ENCODE measurements at places on chromosomes 16 and 17. TPM values are rescaled to one million over a fixed set of nuclear protein-coding genes. Genes with fewer than 3 reads are reported as not detected.

- peak; percentile 72 for DNase-seq
These were observed 7.7 kb downstream of the CCL3L1 start for GRCh38 chr17:36188891-36189306.

DNA sequence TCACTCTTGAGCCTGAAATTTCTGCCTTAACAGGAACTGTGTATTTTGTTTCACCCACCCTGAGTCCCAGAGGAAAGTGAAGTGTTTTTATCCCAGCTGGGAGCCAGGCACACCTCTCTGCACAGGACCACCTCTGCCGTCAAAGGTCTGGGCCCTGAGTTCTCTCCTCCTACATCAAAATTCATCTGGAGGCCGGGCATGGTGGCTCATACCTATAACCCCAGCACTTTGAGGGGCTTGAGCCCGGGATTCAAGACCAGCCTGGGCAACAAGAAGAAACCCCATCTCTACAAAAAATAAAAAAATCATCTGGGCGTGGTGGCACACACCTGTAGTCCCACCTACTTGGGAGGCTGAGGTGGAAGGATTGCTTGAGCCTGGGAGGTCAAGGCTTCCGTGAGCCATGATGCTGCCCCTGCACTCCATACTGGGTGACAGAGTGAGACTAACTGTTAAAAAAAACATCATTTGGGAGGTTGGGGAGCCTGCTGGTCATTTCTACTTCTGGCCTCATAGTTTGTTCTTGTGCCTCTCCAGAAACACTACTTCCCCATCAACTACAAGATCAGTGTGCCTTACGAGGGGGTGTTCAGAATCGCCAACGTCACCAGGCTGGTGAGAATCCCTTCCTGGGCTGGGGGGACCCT lies 9.8 kb downstream of the IL34 start:
- DNase-seq, result no peak

DNA sequence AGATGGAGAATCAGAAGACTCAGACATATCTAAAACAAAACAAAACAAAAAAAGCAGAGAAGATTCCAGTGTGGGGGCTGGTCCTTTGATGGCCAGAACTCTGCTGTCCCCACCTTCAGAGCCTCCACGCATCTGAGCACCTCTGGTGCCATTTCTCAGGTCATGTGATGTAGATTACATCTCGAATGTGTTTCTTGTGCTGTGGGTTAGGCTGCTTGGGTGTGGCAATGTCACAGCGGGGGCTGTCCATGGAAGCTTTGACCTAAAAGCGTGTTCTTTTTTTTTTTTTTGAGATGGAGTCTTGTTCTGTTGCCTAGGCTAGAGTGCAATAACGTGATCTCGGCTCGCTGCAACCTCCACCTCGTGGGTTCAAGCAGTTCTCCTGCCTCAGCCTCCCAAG lies 51.2 kb downstream of the PLD6 start:
- DNase-seq, result no peak

DNA sequence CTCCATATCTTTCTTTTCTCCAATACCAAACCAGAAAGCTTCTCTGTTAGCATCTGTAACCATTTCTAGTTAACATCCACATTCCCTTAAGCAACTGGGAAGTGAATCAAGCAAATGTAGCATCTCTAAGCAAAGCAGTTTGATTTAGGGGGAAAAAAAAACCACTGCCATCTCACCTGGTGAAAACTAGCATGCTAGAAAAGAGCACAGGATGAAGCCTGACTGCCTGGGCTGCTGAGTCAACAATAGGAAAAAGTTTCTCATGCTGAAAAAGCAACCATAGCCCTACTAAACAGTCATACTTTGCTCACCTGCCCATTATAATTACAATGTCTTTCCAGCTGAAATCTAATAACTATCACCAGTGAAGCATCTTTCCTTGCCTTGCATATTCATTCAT lies 139.3 kb downstream of the ANKFN1 start:
- no peak for DNase-seq

DNA sequence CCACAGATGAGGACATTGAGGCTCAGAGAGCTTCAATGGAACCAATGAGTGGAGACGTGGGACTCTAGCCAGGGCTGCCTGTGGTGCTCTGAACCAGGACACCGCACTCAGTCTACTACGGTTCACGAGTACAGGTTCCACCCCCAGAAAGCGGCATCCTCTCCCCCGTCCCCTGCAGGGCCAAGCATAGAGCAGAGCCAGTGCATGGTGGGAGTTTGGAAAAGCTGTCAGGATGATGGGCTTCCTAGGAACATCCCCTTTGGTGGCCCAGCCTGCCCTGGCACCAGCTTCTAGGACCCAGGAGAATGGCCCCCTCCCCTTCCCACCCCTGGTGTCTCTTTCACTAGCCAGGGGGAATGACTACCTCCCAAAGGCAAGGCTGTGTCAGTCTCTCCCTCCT lies 8.4 kb downstream of the ZNF319 start:
- DNase-seq, result no peak

DNA sequence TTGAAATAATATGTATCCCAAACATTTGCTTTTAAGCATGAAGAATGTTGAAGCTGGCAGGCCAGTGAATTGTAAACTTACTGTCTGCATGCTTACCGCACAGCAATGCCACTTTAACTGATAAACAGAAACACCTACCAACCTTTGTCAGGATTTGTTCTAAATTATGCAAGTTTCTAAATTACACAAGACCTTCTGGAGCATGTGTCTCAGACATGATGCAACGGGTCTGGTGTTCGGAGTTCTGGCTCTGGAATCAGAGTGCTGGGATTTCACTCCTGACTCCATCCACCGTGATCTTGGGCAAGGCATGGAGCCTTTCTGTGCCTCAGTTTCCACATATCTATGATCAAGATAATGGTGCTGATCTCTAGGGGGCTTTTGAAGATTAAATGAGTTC lies 111.2 kb downstream of the CCT6B start:
- DNase-seq, result no peak

- DNase-seq, result no peak
These were observed 2.8 kb downstream of the IRX5 start for GRCh38 chr16:54933281-54934011.

DNA sequence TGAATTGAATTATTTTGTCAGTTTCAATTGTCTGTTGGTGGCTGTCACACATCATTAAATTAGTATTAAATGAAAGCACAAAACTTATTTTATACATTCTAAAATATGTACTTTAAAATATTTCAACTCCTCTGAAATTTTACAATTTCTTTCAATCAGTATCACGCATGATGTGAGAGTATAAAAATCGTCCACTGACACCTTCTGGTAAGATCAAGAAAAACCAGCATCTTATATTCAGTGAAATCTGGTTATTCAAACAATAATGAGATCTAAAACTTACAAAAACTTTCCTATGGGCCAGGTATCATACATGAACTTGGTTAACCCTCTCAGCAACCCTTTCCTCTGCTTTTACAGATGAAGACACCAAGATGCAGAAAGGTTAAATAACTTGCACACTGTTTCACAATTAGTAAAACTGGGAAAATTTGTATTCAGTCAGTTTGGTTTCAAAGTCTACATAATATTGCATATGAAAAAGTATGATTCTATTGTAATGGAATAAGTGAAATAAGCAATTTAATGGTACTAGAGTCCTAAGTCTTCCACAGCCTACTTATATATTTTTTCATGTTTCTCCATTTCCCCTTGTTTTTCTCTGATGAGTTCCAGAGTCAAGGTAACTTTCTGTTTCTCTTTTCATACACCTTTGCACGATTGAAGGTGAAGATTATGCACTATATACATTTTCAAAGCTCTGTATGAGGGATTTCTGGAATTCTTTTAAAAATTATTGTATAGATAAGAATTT lies 58.7 kb downstream of the EFCAB5 start:
- no peak for DNase-seq

DNA sequence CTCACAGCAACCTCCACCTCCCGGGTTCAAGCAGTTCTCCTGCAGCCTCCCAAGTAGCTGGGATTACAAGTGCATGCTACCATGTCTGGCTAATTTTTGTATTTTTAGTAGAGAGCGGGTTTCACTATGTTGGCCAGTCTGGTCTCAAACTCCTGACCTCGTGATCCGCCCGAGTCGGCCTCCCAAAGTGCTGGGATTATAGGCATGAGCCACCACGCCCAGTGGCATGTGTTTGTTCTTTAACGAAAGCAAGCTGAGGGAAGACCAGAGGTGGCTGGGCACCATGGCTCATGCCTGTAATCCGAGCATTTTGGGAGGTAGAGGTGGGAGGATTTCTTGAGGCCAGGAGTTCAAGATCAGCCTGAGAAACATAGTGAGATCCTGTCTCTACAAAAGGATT lies 18.1 kb downstream of the TNFRSF13B start:
- no peak for DNase-seq

GRCh38 chr16:88799569-88800276 lies 3.9 kb upstream of the CDT1 start:
- DNase-seq, result no peak

GRCh38 chr16:10880594-10881452 lies 3.8 kb downstream of the CIITA start:
- no peak for DNase-seq

DNA sequence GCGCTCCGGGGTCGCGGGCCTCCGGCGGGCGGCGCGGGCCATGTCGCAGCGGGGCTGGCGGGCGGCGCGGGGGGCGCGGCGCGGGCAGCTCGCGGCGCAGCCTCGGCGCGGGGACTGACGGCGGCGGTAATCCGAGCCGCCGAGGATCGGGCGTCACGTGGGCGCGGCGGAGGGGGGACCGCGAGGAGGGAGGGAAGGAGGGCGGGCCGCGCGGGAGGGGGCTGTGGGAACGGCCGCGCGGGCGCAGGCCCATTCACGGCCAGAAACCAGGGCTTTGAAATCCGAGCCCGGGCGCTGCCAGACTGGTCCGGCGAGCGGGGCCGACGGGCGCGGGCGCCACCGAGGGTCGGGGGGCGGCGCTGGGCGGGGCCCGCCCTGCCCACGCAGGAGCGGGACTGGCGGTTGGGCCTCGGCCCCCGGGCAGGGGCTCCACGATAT lies at the start of gene MTSS2:
Gene MTSS2 (minus strand): TSS at position 116 of the 438 bp plus-strand sequence. CDS start 262 bp downstream, outside the sequence.
- DNase-seq, result no peak

- no peak for DNase-seq
These were observed 7.2 kb downstream of the SMTNL2 start for GRCh38 chr17:4591529-4591928.

- DNase-seq, result peak; percentile 35
These were observed 4.5 kb downstream of the TRPV2 start for GRCh38 chr17:16419929-16420271.

- DNase-seq, result no peak
These were observed 25.5 kb downstream of the MYO18A start for GRCh38 chr17:29154516-29155226.

DNA sequence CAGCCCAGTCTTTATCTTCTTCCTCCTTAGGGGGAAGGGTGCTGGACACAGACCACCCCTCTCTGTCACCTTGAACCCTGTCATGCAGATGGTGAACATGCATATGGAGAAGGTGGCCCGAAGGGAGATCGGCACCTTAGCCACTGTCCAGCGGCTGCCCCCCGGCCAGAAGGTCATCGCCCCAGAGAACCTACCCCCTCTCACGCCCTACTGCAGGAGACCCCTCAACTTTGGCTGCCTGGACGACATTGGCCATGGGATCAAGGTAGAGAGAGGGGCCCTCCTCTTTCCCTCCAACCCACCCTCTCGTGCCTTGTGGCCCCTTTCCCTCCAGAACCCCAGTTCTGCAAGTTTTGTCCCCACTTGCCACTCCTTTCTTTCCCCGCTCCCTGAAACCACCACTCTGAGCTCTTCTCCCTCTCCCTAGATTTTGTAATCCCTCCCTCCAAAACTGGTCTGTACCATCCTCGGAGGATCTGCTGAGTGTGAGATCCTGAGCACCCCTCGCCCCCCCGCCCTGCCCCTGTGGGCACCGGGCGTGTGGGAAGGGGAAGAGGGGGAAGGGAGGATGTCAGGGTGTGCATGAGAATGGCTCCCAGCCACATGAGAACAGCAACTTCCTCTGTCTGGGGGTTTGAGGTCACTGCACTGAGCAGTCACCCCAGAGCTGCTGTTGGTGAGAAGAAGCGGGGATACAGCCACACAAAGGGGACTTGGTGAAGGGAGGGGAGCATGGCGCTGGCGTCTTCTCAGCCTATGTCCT lies 7.3 kb downstream of the ABI3 start:
- peak; percentile 90 for DNase-seq

DNA sequence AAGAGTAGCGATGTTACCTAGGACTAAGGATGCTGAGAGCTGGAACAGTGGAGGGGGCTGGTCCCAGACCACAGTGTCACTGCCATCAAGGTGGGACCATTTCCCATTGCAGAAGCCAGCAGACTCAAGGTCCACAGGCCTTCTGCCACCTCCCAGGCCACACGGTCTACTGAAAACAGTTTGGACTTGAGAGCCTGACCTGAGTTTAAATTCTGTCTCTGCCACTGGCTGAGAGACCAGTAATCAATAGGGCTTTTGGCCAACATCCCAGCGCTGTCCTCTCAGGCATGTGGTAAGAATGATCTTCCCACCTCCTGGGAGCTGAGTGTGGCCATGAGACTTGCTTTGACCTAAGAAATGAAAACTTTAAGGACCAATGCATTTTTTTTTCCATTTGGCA lies 331.4 kb upstream of the CDH5 start:
- no peak for DNase-seq

GRCh38 chr16:85125570-85126393 lies 13.5 kb upstream of the CIBAR2 start:
- DNase-seq, result no peak

ZNF287 gene
- polyA plus RNA-seq, result 14.5 TPM

TCAP gene
- not detected for polyA plus RNA-seq

KRT222 gene
- not detected for polyA plus RNA-seq

CYGB gene
- polyA plus RNA-seq, result 0.23 TPM

SP6 gene
- 0.59 TPM for polyA plus RNA-seq

Measured in CD8-positive, alpha-beta memory T cell (primary cell).